ENCODE measurements at places on chromosomes 7 and 10.
A peak's percentile ranks its signal among the peaks of the same experiment; 100 is the strongest.

- DNase-seq: no peak
Measured at GRCh38 chr10:112352044-112352443, 21.9 kb upstream of the ACSL5 start.

DNA sequence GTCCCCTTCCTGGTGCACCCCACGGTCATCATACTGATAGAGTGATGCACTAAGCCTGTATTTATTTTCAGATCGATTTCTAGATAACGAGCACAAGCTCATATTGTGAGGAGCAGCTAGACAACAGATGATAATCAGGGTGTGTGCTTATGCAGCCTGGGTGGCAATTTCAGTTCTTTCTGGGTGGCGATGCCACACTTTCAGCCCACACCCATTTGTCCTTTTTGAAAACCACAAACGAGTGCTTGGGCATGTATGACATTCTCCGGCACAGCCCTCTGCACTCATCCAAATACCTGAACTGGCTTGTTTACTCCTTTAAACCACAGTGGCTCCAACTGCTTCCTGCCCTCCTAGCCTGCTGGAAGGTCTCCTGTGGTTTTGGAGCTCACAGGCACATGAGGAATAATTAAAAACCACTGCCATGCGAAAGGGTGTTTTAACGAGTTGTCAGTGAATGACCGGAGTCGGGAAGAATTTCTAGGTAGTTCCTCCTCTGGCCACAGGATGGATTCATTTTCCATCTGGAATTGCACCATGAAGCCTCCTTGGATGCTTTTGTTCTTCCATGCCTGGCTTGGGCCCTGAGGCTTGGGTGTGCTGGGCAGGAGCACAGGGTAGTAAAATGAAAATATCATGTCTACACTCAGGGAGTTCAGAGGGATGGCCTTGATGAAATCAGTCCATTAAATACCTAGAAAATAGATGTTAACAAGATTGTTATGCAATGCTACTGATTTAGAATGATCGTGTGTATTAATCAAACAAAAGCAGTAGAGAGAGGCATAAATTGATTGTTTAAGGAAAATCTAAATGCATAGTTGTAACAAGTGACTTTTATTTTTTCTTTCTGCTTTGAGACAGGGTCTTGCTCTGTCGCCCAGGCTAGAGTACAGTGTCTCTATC, 52.4 kb upstream of the ITGB1 start:
- peak; percentile 33 for DNase-seq

- DNase-seq: no peak
Measured at GRCh38 chr10:70348228-70348850, 34.1 kb downstream of the LRRC20 start.

DNA sequence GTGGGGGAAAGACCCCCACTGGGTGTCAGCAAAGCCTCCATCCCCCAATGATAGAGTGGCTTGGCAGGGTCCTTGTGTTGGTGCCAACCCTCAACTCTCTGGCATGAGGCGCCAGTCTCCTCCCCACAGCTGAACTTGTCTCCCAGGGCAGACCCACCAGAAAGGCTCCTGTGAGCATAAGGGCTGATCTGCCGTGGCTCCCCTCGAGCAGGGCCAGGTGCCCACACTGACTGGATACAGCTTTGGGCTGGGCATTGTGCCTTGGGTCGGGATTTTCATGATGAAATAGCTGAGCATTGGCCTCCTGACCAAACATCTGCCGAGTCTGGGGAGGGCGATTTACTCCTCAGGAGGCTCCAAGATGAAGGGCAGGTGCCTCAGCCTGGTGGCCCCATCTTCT, 68.1 kb upstream of the NPTX2 start:
- no peak for DNase-seq

DNA sequence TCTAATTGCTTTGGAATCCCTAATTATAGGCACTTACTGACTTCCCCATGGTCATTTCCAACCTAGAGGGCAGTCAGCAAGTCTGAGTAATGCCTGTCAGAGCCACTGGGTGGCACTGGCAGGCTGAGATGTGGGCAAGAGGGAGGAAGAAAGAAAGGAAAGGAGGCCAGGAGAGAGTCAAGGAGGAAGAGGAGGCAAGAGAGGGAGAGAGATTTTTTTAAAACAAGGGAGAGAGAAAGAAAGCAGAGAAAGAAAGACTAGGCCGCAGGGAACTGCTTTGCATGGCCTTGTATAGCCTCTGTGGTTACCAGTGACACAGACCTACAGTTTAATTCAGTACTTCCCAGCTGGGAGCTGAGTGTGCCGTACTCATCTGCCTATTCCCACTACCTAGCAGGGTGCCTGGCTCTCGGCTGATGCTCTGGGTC, 210.4 kb upstream of the ADO start:
- peak; percentile 39 for DNase-seq

DNA sequence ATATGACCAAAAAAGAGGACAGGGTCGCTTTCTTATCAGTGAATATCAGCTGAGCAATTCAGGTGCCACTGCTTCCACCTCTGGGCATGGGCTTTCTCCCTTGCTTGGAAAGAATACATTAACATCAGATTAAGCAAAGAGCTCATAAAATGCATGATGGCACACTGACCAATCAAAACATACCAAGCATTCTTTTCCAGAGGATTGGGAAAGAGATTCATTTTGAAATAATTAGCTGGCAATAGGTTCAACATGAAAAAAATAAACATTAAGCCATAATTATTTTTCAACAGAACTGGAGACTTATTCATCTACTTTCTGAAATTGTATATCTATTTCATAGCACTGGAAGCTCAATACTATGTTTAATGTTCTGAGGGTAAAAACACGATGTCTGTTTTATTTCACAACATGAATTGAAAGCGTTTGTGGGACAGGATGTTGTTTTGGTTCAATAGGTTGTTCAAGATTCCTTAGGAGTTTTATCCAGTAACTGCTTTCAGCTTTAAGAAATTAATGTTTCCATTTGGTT, 53.2 kb downstream of the TFAM start:
- peak; percentile 32 for DNase-seq

DNA sequence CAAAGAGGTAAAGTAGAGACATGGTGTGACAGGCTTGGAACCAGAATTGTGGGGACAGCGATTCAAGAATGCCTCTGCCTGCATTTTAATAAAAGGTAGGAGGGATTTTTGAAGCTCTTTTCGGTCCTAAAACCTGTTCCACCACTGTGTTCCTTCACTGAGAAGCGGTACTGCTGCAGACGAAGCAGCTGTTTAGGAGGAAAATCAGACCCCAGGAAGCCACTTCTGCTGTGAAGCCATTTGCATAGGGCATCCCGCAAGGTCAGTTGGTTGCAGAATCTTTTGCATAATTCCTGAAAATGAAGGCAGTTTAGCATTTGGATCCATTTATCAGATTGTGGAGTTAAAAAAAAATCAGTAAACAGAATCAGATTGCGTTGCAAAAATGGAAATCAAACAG, 183.3 kb upstream of the PRKCQ start:
- DNase-seq: no peak

GRCh38 chr7:11005202-11005601, 31.5 kb downstream of the PHF14 start:
- no peak for DNase-seq

- DNase-seq: no peak
Measured at GRCh38 chr10:127997271-127997670, 90.4 kb downstream of the PTPRE start.

DNA sequence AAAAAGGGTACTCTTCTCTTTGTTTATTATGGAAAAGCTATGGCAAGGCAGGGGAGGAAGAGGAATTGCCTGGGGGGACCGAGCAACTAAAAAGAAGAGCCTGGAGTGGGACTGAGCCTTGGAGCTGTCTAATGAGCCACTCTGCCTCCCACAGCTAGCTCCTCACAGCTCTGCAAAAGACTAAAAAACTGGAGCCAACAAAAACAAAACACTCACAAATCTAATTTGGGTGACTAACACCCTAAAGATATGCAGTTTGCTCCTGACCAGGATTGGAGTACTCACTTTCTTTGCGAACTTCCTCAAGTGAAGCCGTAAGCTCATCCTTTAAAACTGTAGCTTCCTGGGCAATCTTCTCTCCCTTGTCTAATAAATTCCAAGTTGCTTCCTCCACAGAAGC, 89.4 kb downstream of the CTNNA3 start:
- peak; percentile 67 for DNase-seq
